Activated naive CD8-positive, alpha-beta T cell treated with anti-CD3 and anti-CD28 coated beads, Interleukin-2, amount 10 ng/mL, durations not matched to agents 7 days and 5 days (primary cell): ENCODE measurements at places on chromosomes 16 and 17.

- no peak for DNase-seq
Measured at GRCh38 chr17:61427567-61427966, 24.7 kb upstream of the TBX4 start.

- peak; percentile 66 for DNase-seq
Measured at GRCh38 chr17:76491271-76492122, 9.7 kb downstream of the RHBDF2 start.

- no peak for DNase-seq
Measured at GRCh38 chr16:83900571-83900970, 1.7 kb downstream of the MLYCD start.

DNA sequence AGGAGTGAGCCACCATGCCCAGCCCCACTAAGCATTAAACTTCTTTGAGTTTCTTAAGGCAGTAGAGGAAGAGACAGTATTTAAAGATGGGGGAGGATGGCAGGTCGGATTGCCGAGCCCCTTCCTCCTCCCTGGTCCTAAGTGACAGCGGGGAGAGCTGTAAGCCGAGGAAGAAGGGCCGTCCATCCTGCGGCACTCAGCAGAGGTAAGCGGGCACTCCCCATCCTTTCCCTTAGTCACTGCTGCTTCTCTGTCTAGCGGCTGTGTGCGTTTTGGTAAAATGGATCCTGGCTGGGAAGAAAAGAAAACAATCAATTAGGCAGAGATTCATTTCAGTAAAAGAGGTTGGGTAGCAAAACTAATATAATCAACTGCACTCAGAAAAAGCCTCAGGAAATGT is 13.9 kb downstream of the DNAAF1 start:
- no peak for DNase-seq

DNA sequence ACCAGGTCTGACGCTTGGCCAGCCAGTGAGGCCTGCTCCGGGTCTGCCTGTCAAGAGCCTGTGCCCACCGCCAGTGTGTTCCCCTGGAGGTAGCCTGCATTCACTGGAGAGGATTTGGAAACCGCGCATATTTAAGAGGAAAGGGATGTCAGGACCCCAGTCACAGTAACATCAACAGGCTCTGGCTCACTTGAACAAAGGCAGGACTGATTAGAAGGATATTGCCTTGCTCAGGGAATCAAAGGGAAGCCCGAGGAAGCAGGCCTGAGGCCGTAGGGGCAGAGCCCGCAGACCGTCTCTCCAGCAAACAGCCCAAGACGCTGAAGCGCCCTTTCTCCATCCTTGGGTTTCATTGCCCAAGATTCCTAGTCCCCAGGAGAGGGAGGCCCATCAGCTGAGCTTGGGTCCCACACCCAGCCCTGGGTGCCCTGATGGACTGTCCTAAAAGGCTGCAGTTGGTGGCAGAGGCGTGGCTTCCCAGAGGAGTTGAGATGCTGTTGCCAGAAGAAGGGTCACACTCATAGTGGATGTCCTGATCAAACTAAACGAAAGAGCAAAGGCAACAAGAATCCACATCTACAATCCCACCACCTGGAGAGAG is 23.2 kb downstream of the NT5M start:
- DNase-seq = no peak

- no peak for DNase-seq
Measured at GRCh38 chr16:71600822-71601221, 23.9 kb upstream of the TAT start.

- DNase-seq = no peak
Measured at GRCh38 chr16:89612415-89613166, 851 bp upstream of the DPEP1 start.

GRCh38 chr17:18319604-18320256 is 4.6 kb downstream of the SMCR8 start:
- no peak for DNase-seq

GRCh38 chr17:58233543-58233942 is 4.8 kb upstream of the LPO start:
- DNase-seq = no peak
